C1 segment of cervical spinal cord (tissue), 14 donors: ENCODE measurements at places on chromosomes 7 and 10.

DNA sequence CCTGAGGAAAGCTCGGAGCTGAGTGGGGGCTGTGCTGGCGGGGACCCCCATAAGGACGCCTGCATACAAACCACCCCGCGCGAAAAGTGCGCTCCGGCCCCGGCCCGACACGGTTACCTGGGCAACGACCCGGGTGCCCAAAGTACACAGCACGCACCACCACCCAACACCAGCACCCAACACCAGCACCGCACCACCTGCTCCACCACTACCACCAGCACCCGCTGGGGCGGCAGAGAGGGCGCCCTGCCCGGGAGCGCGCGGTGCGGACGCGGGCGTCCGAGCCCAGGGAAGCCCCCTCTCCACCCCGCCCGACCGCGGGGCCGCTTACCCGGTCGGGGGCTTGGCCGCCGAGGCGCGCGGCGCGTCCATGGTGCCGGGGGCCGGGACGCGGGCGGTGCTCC, 345 bp downstream of the COBL start:
- DNase-seq = no peak

DNA sequence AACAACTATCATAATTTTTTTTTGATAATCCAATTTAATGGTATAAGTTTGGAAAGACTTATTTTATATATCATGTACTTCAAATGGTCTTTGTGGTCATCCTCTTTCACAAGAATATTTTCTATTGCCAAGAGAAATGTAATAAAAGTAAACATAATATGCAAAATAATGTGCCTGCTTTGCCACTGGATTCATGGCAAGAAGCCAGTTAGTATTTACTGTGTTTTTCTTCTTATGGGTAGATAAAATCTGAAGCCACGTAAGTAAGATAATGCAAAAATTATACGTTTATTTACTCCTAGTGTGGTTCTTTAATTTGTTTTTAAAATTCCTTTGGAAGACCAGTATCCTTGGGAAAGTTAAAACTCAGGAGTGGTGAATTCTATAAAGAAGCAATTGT, 258.5 kb downstream of the ARL4A start:
- no peak for DNase-seq

DNA sequence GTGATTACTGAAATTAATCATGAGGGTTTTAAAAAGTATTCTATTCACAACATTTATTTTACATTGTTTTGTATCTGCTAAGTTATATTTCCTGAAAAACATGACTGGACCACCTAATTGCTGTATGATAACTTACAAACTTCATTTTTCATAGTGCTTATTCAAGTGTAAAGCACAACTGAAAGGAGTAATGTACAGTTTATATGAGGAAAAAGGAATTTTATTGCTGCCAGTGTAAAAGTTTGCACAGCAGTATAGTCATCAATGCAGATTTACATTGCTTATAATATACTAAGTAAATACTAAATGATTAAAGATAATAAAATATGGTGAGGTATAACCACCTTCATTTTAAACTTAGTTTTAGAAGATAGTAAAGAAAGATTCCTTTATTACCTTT, 4.0 kb downstream of the PTEN start:
- DNase-seq = no peak

GRCh38 chr7:35596061-35596460, 98.9 kb downstream of the HERPUD2 start:
- DNase-seq = no peak

DNA sequence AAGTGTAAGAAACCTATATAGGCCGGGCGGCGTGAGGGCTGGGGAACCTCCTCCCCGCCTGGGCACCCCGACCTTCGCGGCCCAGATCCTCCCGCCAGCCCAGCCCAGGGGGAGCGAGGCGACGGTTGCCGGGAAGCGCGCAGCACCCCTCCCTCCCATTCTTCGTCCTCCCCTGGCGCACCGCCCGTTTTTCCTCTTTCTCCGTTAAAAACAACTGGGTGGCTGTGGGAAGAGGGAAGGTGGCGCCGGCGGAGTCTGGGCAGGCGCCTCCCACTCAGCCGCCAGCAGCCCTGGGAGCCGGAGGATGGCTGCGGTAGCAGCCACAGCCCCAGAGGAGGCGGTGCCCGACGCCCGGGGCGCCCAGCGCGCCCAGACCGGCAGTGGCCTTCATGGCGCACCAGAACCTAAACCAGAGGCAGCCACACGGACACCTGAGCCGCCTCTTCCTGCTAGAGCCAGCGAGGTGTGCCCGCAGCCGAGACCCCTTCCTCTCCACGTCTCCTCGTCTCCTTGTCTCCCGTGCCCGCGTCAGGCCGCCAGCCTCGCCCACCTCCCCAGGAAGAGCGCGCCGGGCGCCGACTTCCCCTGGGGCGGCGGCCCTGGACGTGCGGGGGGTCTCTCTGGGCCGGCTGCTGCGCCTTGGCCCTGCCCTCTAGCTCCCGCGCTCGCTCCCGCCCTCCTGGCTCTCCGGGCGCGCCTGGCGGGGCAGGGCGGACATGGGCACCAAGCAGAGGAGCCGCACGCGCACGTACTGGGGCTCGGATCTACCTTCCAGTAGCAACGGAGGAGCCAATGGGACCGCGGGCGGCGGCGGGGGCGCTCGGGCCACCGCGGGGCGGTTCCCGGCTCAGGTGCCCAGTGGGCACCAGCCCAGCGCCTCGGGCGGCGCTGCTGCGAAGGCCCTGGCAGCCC, 32.8 kb upstream of the SFTPD start:
- DNase-seq = no peak
